ENCODE measurements at places on chromosomes 16 and 17. TPM values are rescaled to one million over a fixed set of nuclear protein-coding genes. Genes with fewer than 3 reads are reported as not detected.
A peak's percentile ranks its signal among the peaks of the same experiment; 100 is the strongest.

GRCh38 chr16:1991948-1992703 lies 2.4 kb downstream of the SYNGR3 start:
- peak; percentile 96 for DNase-seq
- no peak overlapping the region for H3K27ac ChIP-seq
- peaks cover 7% of the 10 kb centered on the region for H3K4me1 ChIP-seq
- no peaks in the 10 kb centered on the region for H3K36me3 ChIP-seq
- peak overlapping the region; percentile 27 for H3K4me3 ChIP-seq

- no peaks in the 10 kb centered on the region for H3K27me3 ChIP-seq
- H3K27ac ChIP-seq, result no peak overlapping the region
- H3K36me3 ChIP-seq, result no peaks in the 10 kb centered on the region
- no peaks in the 10 kb centered on the region for H3K4me1 ChIP-seq
- no peak overlapping the region for H3K4me3 ChIP-seq
- no peak for DNase-seq
These were observed 104.1 kb downstream of the CDH13 start for GRCh38 chr16:82730901-82731300.

GRCh38 chr17:14304222-14304772 lies 3.4 kb downstream of the HS3ST3B1 start:
- H3K4me3 ChIP-seq, result no peak overlapping the region
- no peak for DNase-seq
- no peaks in the 10 kb centered on the region for H3K36me3 ChIP-seq

- no peak overlapping the region for H3K4me3 ChIP-seq
- H3K27ac ChIP-seq, result no peak overlapping the region
- H3K27me3 ChIP-seq, result no peaks in the 10 kb centered on the region
- no peak for DNase-seq
These were observed 22.3 kb downstream of the MOSMO start for GRCh38 chr16:22030087-22030812.

DNA sequence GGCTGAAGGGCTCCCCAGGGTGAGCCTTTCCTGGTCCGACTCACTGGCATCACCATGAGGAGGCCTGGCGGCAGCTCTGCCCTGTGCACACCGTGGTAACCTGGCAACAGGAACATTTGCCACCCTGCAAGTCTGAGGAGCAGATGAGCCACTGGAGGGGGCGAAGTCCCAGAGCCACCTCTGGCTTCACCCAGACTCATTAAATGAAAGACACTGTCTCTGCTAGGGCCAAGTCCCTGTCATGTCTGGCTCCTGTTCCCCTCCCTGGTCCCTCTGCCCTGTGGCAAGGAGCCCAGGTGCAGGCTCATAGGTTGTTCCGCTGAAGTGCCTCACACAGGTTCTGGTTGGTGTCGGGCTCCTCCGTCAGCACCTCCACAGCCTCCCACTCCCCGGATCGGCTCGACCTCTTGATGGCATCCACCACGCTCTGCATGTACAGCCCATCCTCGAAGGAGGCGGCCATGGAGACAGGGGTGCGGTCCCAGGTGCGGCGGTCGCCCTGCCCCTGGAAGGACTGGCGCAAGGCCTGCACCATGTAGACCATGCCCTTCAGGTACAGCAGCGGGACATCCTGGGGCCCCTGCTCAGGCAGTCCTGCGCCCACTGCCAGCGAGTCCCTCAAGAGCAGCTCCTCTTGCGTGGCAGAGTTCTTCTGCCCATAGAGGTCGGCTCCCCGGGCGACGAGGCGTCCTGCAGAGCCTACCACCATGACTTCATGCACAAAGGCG lies 8.4 kb downstream of the C16orf86 start:
- H3K4me3 ChIP-seq, result no peak overlapping the region
- H3K27me3 ChIP-seq, result no peaks in the 10 kb centered on the region
- H3K4me1 ChIP-seq, result peaks cover 12% of the 10 kb centered on the region
- no peaks in the 10 kb centered on the region for H3K36me3 ChIP-seq
- DNase-seq, result no peak

GRCh38 chr17:28030386-28030785 lies 12.1 kb upstream of the NLK start:
- H3K4me3 ChIP-seq, result no peak overlapping the region
- H3K27ac ChIP-seq, result no peak overlapping the region
- no peaks in the 10 kb centered on the region for H3K4me1 ChIP-seq
- no peaks in the 10 kb centered on the region for H3K27me3 ChIP-seq
- H3K36me3 ChIP-seq, result no peaks in the 10 kb centered on the region
- no peak for DNase-seq

- no peaks in the 10 kb centered on the region for H3K27me3 ChIP-seq
- no peaks in the 10 kb centered on the region for H3K36me3 ChIP-seq
- no peak overlapping the region for H3K27ac ChIP-seq
- H3K4me1 ChIP-seq, result peaks cover 5% of the 10 kb centered on the region
- no peak for DNase-seq
- no peak overlapping the region for H3K4me3 ChIP-seq
These were observed 226.0 kb downstream of the SNX29 start for GRCh38 chr16:12202486-12202885.

DNA sequence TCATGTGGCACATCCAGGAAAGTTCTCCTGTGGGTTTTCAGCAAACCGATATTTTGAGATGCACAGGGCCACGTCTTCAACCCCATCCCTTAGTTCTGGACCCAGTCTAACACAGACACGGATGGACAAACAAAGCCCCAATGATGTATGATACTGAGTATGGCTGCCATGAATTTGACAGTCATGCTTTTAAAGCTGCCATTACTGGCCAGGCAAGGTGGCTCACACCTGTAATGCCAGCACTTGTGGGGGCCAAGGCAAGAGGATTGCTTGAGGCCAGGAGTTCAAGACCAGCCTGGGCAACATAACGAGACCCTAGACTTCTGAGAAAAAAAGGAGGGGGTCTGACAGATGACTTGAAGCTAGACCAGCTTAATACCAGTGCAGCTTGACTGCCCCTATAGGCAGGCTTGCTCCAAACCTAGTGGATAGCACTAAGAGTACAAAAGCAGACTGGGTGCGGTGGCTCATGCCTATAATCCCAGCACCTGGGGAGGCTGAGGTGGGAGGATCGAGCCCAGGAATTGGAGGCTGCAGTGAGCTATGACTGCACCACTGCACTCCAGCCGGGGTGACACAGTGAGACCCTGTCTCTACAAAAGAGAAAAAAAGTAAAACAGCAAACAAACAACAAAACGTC lies 10.8 kb upstream of the ZNF629 start:
- no peak overlapping the region for H3K27ac ChIP-seq
- no peak for DNase-seq
- H3K4me3 ChIP-seq, result no peak overlapping the region
- no peaks in the 10 kb centered on the region for H3K4me1 ChIP-seq

DNA sequence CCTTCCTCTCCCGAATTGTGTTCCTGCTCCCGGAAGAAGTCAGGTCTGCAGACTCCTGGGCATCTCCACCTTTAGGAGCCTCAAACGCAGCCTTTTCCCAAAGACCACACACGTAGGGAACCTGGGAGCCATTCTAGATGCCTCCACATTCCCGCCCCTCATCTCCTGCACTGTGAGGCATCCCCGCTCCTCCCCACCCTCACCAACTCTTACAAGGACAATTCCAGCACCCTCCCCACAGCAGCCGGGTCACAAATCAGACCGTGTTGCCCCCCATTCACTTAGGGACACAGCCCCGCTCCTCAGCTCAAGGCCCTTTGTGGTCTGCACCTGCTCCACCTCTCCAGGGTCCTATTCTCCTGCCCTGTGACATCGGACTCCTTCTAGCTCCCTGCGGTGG lies 49.6 kb downstream of the ABR start:
- H3K27ac ChIP-seq, result no peak overlapping the region
- no peaks in the 10 kb centered on the region for H3K36me3 ChIP-seq
- H3K4me3 ChIP-seq, result no peak overlapping the region
- H3K27me3 ChIP-seq, result no peaks in the 10 kb centered on the region

DNA sequence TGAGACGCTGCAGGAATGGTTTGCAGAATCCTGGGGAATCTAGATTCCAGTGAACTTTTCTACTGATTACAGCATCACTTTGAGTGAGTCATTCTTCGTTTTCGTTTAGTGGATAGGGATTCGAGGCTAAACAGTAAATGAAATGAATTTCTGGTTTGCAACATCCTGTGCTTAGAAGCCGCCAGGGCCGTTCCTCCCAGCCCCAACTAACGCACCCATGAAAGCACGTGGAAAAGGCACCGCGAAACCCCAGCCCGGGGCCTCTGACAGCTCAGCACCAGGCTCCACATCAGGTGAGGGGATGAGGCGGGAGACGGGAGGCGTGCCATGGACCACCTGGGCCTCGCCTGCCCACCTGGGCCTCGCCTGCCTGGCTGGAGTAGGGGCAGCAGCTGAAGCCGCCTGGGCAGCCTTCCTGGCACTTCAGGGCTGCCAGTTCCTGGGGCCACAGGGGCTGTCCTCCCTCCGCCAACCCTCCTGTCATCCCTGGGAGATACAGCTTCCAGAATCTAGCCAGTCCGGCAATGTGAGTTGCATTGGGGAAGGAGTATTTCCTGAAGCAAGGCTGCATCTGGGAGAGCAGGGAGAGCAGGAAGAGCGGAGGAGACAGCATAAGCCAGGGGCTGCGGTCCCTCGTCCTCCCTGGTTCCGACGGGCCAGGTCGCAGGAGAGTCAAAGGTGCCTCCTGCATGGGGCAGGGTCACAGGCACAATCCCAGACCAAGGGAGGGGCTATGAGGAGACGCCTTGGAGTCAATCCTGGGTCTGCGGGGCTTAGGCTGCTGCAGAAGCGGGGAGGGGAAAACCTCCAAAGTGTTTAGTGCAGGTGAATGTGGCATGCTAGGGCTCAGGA lies 78.4 kb downstream of the RPH3AL start:
- DNase-seq, result peak; percentile 13
- no peaks in the 10 kb centered on the region for H3K4me1 ChIP-seq
- no peaks in the 10 kb centered on the region for H3K27me3 ChIP-seq
- H3K27ac ChIP-seq, result no peak overlapping the region

DNA sequence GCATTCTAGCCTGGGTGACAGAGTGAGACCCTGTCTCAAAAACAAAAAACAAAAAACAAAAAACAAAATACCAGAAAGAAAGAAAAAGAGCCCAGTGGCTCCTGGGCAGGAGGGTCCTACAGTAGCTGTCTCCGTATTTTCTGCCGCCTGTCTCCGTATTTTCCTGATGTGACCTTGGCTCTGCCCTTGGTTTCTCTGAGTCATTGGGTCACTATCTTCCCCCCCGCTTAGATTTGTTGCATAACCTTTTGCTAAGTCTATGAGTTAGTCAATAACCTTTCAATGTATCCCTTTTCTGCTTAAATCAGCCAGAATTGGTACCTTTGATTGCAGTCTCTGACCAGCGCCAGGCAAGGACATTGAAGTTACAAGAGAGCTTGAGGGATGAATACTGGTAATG lies 36.9 kb downstream of the MIS12 start:
- no peak for DNase-seq
- H3K27ac ChIP-seq, result no peak overlapping the region
- H3K27me3 ChIP-seq, result no peaks in the 10 kb centered on the region

DNA sequence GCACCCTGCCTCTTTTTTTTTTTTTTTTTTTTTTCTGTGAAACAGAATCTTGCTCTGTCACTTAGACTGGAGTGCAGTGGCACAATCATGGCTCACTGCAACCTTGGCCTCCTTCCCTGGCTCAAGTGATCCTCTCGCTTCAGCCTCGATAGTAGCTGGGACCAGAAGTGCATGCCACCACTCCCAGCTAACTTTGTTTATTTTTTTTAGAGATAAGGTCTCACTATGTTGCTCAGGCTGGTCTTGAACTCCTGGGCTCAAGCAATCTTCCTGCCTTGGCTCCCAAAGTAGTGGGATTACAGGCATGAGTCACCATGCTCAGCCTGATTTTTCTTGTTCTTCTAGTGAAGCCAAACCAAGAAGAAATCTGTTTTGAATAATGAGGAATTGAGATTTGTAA lies 25.0 kb downstream of the CDK12 start:
- H3K27ac ChIP-seq, result no peak overlapping the region
- H3K36me3 ChIP-seq, result no peaks in the 10 kb centered on the region

GRCh38 chr16:83959656-83960434 lies 6.8 kb downstream of the OSGIN1 start:
- H3K27ac ChIP-seq, result no peak overlapping the region
- H3K27me3 ChIP-seq, result no peaks in the 10 kb centered on the region
- H3K4me3 ChIP-seq, result no peak overlapping the region

GRCh38 chr17:41301204-41301790 lies 1.4 kb downstream of the KRTAP29-1 start:
- no peaks in the 10 kb centered on the region for H3K36me3 ChIP-seq
- H3K4me3 ChIP-seq, result no peak overlapping the region
- H3K4me1 ChIP-seq, result no peaks in the 10 kb centered on the region
- DNase-seq, result no peak
- no peak overlapping the region for H3K27ac ChIP-seq

DNA sequence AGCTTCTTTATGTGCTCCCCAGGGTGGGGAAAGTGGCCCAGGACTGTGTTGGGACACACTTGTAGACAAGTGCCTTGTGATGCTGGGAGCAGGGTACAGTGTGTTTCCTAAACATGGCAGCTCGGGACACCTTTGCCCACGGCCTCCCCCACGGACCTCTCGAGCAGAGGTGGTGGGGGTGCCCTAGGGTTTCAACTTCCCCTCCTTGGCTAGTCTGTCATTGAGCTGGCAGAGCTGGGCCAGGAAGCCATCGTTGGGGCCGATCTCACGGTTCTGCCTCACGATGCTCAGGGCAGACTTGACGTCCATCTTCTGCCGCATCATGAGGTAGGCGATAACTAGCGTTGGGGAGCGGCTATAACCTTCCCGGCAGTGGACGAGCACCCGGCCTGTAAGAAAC lies 9.4 kb downstream of the DUSP3 start:
- no peaks in the 10 kb centered on the region for H3K27me3 ChIP-seq
- no peaks in the 10 kb centered on the region for H3K4me1 ChIP-seq
- no peak overlapping the region for H3K27ac ChIP-seq
- H3K4me3 ChIP-seq, result no peak overlapping the region
- no peaks in the 10 kb centered on the region for H3K36me3 ChIP-seq

Gene HOXB9
- 0.12 TPM for total RNA-seq

Gene SPATA33
- total RNA-seq, result 8.2 TPM

Measured in ovary (tissue), 10 donors.